Activated naive CD4-positive, alpha-beta T cell (primary cell): ENCODE measurements at places on chromosomes 7 and 10.

- no peak for DNase-seq
Observed at GRCh38 chr10:130180416-130180815, 44.2 kb downstream of the GLRX3 start.

- no peak for DNase-seq
Observed at GRCh38 chr10:30591249-30591670, 38.3 kb downstream of the LYZL2 start.

DNA sequence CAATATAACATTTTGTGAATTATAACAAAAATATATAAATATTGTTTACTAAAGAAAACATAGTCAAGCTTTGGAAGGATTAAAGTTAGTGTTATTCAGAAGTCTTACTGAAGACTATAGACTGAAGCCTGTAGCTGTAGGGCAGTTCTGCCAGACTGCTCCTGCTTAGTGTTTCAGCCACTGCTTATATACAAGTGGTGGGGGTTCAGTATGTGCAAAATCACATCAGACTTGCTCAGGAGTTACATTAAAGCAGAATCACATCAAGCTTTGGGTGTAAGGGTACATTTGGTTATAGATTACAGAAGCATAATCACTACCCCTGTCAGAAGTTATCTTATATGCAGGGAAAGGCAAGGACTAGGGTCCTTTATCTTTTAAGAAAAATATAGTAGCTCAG is 653.8 kb downstream of the ANKRD7 start:
- no peak for DNase-seq

GRCh38 chr7:55573234-55573900 is 1.1 kb upstream of the VOPP1 start:
- no peak for DNase-seq

GRCh38 chr7:78264105-78264504 is 465.5 kb downstream of the PHTF2 start:
- no peak for DNase-seq

DNA sequence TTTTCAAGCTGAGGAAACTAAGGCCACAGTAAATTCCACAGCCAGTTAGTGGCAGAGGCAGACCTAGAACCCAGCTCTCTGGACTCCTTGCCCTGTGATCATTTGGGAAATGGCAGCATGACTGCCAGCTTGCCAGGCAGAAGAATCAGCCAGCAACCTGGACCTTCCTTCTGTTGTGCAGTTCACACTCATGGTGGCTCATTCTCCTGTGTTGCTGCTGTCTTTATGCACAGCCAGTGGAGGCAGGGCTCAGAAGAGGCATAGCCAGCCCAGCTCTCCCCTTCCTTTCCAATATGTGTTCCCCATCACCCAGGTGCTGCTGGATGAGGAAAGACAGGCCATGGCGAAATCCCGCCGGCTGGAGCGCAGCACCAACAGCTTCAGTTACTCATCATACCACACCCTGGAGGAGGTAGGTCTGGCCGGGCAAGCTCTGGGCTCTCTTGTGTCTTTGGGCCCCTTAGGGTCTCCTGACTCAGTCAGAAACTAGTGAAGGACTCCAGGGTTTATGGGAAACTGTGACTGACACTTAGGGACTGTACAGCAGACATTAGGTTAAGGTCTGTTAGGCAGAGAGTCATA is 14.8 kb downstream of the CPA5 start:
- DNase-seq, result no peak

GRCh38 chr7:2247141-2247995 is 5.3 kb downstream of the NUDT1 start:
- no peak for DNase-seq

DNA sequence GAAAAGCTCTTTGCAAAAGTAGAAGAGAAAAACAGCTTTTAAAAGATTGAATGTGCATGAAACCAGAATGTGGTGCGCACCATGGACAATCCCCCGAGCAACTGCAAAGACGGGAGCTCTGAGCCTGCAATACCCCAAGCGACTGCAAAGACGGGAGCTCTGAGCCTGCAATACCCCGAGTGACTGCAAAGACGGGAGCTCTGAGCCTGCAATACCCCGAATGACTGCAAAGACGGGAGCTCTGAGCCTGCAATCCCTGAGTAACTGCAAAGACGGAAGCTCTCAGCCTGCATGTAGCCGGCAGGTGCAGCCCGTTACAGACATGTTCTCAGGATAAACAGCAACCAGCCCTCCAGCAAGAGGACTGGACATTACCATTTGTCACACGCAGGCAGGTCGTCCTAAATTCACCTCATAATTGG is 6.2 kb downstream of the ZNF775 start:
- no peak for DNase-seq

GRCh38 chr7:84612981-84613681 is 418.5 kb upstream of the SEMA3A start:
- DNase-seq, result no peak

DNA sequence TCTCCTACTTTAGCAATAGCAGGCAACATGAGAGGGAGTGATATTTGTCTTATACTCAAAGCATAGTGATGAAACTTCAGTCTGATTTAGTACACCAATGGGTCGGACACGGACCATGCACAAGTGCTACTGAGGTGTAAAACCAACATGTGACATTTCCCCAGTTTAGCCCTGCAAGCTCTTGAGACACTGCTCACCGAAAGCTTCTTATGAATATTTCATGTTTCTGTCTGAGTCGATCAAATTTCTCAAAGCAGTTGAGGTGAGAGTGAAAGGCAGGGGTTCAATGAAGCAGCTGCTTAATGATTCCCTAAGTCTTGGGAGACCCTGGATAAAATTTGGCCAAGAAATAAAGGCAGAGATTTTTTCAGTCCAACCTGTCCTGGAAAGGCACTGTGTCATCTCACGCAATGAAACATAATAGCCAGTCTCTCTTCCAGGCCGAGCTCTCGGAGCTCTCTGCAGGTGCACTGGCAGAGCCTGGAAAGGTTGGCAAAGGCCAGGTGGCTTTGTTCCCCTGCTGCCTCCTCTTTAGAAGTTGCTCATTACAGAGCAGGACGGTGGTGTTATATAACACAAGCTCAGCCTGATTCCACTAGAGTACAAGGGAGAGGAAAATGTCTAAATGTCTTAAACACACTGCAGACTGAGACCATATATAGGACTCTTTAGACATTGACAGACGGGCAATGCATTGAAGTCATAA is 33.9 kb upstream of the XPNPEP1 start:
- no peak for DNase-seq

- peak; percentile 2 for DNase-seq
Observed at GRCh38 chr7:128030654-128031611, at the start of gene LRRC4. TSS of gene LRRC4 (minus strand) at chr7:128031437. CDS start at chr7:128030640, 797 bp downstream.

- DNase-seq, result no peak
Observed at GRCh38 chr10:129483430-129484010, 16.5 kb downstream of the MGMT start.

GRCh38 chr10:125120053-125120710 is 40.2 kb downstream of the CTBP2 start:
- DNase-seq, result no peak

DNA sequence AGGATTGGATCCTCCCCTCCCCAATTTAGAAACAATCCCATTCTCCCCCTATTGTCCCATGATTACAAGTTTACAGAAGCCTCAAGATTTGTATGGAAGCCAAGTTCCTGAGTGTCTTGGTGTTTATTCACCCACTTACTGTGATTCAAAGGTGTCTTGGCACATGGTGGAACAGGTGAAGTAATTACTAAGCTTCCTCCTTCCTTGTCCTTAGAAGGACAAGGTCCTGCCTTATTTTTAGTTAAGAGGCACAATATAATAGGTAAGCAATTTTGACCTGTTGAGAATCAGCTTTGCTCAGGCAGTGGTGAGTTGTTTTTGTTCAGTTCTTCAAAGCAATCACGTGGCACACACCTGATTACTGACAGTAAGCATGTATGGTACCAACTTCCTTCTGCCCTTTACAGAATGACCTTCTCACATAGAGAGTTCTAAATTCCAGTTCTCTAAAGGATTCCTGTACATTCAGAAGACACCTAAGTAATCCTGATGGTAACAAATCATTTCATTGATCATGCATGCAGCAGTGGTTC is 60.7 kb upstream of the SLC13A1 start:
- DNase-seq, result no peak

- DNase-seq, result no peak
Observed at GRCh38 chr7:149310990-149311573, 49.1 kb downstream of the ZNF783 start.
